ENCODE measurements at places on chromosomes 5 and 9.
A peak's percentile ranks its signal among the peaks of the same experiment; 100 is the strongest.

DNA sequence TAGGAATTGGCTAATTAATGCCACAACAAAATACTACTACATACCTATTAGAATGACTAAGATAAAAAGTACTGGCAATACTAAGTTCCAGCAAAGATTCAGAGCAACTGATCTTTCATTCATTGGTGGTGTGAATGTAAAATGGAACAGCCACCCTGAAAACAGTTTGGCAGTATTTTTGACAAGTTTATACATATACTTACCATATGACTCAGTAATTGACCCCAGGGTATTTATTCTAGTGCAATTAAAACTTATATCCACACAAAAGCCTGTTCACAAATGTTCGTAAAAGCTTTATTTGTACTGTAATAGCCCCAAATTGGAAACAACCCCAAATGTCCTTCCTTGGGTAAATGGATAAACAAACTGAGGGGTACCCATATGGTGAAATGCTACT, 270.8 kb upstream of the ACTBL2 start:
- peaks cover 18% of the 10 kb centered on the region for H3K4me1 ChIP-seq
- no peaks in the 10 kb centered on the region for H3K36me3 ChIP-seq
- peak overlapping the region; percentile 37 for H3K27ac ChIP-seq
- DNase-seq = peak; percentile 34
- no peaks in the 10 kb centered on the region for H3K27me3 ChIP-seq

- no peaks in the 10 kb centered on the region for H3K4me1 ChIP-seq
- H3K4me3 ChIP-seq = no peak overlapping the region
- no peak overlapping the region for H3K27ac ChIP-seq
- no peaks in the 10 kb centered on the region for H3K36me3 ChIP-seq
Measured at GRCh38 chr5:123125962-123126732, 37.1 kb downstream of the PRDM6 start.

- no peak overlapping the region for H3K27ac ChIP-seq
- no peak overlapping the region for H3K4me3 ChIP-seq
- H3K36me3 ChIP-seq = peaks cover 3% of the 10 kb centered on the region
Measured at GRCh38 chr9:37916471-37917312, 12.8 kb upstream of the SLC25A51 start.

- H3K27ac ChIP-seq = no peak overlapping the region
- H3K36me3 ChIP-seq = no peaks in the 10 kb centered on the region
- H3K27me3 ChIP-seq = no peaks in the 10 kb centered on the region
- H3K4me1 ChIP-seq = peaks cover 9% of the 10 kb centered on the region
- peak; percentile 54 for DNase-seq
Measured at GRCh38 chr5:124274949-124275348, 471.5 kb downstream of the ZNF608 start.

DNA sequence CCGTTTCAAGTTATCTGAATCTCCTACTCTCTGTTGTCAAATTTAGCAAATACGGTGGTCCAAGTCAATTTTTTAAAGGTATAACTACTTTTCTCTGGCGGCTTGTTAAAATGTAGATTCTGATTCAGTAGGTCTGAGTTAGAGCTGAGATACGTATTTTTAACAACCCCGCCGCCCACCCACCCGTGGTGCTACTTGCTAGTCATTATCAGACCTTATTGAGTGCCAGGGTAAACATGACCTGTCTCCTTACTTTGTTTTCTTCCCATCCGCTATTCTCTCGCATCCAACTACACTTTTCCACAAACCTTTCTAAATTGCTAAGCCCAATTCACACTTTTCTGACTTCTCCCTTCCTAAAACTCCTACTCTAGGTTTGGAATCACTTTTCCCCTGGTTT, 694 bp upstream of the PLAA start:
- H3K27me3 ChIP-seq = no peaks in the 10 kb centered on the region
- peaks cover 7% of the 10 kb centered on the region for H3K36me3 ChIP-seq
- DNase-seq = no peak
- H3K27ac ChIP-seq = peak overlapping the region; percentile 97
- H3K4me1 ChIP-seq = peaks cover 24% of the 10 kb centered on the region

DNA sequence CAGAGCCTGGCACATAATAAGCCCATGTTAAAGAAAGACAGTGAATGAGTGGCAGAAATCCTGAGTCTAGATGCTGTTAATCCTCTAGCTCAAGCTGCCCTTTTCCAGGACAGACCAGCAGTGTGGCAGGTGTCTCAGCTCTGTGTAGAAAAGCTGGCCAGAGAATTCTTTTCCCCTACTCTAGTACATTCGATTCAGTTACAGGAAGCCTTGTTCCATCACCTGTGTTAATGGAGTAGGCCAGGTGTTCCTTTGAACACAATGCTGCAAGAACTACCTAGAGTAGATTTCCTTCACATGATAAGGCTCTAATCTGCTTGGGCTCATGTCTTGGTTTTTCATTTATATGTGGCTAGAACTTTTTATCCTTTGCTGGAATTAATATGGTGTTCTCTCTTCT, 52.5 kb downstream of the NUP214 start:
- no peak overlapping the region for H3K4me3 ChIP-seq
- H3K4me1 ChIP-seq = no peaks in the 10 kb centered on the region
- peaks cover 55% of the 10 kb centered on the region for H3K36me3 ChIP-seq
- no peak for DNase-seq

- DNase-seq = no peak
- no peaks in the 10 kb centered on the region for H3K36me3 ChIP-seq
- no peak overlapping the region for H3K27ac ChIP-seq
- no peaks in the 10 kb centered on the region for H3K27me3 ChIP-seq
- H3K4me3 ChIP-seq = no peak overlapping the region
Measured at GRCh38 chr5:85813146-85813545, 804.6 kb upstream of the COX7C start.

- DNase-seq = peak; percentile 44
- peak overlapping the region; percentile 69 for H3K27ac ChIP-seq
- peaks cover 23% of the 10 kb centered on the region for H3K4me1 ChIP-seq
Measured at GRCh38 chr5:102903074-102903871, 148.2 kb downstream of the PAM start.

DNA sequence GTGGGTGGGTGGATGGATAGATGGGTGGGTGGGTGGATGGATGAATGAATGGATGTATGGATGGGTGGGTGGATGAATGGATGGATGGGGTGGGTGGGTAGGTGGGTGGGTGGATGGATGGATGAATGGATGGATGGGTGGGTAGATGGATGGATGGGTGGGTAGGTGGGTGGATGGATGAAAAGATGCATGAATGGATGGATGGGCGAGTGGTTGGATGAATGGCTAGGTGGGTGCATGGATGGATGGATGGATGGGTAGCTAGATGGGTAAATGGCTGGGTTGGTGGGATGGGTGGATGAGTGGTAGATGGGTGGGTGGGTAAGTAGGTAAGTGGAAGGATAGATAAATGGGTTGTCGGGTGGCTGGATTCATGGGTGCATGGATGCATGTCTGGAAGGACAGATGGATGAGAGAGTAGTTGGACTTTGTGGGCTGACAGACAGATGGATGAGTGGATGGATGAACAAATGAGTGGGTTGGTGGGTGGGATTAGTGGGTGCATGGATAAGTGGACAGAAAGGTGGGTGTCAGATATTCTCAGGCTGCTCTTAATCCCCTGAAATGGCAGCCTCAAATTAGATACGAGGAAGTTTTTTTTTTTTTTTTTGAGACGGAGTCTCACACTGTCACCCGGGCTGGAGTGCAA, 100.8 kb upstream of the SARDH start:
- DNase-seq = no peak
- H3K27ac ChIP-seq = no peak overlapping the region
- no peak overlapping the region for H3K4me3 ChIP-seq
- no peaks in the 10 kb centered on the region for H3K27me3 ChIP-seq

- H3K36me3 ChIP-seq = no peaks in the 10 kb centered on the region
Measured at GRCh38 chr9:128026255-128026772, 40.8 kb downstream of the NAIF1 start.

- H3K36me3 ChIP-seq = no peaks in the 10 kb centered on the region
- H3K4me1 ChIP-seq = no peaks in the 10 kb centered on the region
- H3K27me3 ChIP-seq = no peaks in the 10 kb centered on the region
- no peak for DNase-seq
Measured at GRCh38 chr9:99850736-99851499, 29.2 kb downstream of the NR4A3 start.

DNA sequence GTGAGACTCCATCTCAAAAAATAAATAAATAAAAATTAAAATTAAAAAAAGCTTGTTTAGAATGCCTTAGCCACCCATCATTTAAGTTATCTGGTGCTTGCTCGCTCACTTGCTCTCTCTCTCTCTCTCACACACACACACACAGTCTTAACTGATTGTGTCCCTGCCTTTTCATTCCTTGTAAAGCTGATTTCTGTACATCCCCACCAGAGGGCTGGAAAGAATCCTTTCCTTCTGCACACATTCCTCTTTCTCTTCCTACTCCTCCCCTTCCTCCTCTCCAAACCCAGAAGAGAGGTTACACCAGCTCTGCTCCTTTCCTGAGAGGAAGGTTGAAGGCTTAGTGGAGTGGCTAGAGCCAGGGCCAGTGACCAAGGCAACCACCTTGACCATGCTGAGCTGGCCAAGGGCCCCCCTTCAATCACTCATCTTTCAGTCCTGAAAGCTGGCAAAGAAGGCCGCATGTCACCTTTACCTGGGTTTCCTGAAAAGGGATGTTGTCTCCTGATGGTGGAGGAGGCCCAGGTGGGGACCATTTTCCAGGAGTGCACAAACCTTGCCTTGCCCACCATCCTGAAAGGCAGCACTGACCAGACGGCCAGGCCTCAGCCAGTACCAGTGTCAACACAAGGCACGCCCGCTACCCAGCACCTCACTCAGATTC, 25.6 kb downstream of the STK10 start:
- no peaks in the 10 kb centered on the region for H3K27me3 ChIP-seq
- H3K27ac ChIP-seq = no peak overlapping the region
- H3K36me3 ChIP-seq = no peaks in the 10 kb centered on the region
- H3K4me3 ChIP-seq = no peak overlapping the region

DNA sequence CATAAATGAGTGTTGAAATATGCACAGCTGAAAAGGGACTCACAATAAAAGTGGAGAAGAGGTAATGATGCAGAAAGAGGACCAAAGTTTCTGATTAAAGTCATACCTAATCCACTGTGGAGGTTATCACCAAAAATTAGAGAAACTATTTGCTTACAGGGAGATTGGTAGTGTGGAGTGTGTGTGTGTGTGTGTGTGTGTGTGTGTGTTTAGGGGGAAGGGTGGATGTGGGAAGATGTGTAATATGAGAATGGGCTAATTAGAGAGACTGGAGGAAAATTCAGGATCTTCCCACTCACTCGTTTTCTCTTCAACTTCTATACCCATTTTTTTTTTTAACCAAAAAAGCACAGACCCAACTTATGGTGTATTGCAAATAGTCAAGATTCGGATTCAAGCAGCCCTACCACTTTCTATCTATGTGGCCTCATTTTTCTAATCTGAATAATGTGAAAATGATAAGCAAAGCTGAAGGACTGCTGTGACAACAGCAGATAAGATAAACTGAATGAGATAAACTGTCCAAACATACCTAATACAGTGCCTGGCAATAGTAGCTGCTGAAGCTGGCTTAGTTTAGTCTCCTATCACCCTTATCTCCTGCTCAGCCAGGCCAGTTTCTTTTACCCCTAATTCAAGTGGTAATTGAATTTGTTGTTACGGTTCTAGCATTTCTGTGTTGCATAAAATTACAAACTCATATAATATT, 501.1 kb downstream of the KDM4C start:
- no peaks in the 10 kb centered on the region for H3K4me1 ChIP-seq
- H3K27ac ChIP-seq = no peak overlapping the region

DNA sequence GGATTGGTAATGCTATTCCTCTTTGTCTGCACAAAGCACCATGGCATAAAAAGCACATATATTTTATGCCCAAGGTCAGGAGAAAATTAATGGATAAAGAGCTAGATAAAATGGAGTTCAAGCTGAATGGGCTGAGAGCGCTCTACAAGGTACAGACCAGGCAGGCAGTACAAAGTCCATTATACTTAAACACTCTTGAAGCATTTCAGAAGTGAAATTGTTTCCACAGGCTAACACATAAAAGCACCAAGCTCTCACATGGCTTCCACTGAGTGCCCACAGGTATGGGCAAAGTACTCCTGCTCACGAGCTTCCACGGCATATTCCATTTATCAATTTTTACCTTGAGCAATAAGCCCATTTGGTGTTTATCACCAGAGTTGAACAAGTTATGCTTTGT, 771.2 kb upstream of the DMAC1 start:
- no peak for DNase-seq
- no peaks in the 10 kb centered on the region for H3K36me3 ChIP-seq
- no peak overlapping the region for H3K4me3 ChIP-seq
- no peaks in the 10 kb centered on the region for H3K4me1 ChIP-seq
- no peak overlapping the region for H3K27ac ChIP-seq

All from PC-3 (cell line).